ENCODE measurements at places on chromosomes 13 and 19.

GRCh38 chr13:47184321-47184720, 287.5 kb upstream of the HTR2A start:
- DNase-seq = no peak

- DNase-seq = peak; percentile 48
Observed at GRCh38 chr13:50626101-50626547, 217.4 kb downstream of the DLEU7 start.

DNA sequence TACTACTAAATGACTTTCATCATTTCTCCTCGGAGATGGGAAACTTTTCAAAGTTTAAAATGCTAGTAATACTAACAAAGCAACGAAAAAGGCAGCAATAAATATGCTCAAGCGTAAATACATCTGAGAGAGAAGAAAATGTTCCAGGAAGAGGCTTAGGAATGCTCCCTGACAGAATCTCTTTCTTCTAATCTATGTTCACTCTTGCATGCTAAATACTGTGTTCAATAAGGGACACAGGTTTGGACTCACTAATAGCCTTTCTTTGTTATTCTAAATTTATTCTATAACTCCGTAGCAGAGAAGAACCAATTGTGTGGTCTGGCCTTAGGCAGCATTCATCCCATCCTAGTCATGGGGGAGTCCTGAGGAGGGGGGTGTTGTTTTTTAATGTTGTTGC, 823.0 kb downstream of the PCDH9 start:
- DNase-seq = no peak

DNA sequence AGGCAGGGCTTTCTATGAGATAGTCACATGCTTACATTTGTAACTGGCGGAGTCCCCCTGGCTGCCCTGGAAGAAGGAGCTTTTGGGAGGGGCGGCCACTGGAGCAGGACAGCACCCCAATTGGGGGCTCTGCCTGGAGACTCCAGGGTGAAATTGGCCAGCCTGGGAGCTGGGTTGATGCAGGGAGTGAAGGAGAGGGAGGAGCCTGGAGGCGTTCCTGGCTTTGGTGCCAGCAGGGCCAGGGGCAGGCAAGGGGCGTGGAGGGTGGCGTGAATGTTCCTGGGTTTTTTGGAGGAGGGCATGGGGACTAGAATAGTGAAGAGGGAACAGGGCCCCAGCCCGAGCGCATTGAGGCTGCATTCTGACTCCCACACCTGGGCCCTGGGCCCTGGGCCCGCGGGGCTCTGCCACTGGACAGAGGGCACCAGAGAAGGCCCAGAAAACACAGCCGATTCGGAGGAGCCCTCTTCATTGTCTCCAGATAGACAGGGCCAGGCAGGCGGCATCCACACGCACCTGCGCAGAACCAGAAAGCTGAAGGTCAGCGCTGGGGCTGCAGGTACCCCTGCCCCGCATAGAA, 29.5 kb downstream of the COMP start:
- no peak for DNase-seq

DNA sequence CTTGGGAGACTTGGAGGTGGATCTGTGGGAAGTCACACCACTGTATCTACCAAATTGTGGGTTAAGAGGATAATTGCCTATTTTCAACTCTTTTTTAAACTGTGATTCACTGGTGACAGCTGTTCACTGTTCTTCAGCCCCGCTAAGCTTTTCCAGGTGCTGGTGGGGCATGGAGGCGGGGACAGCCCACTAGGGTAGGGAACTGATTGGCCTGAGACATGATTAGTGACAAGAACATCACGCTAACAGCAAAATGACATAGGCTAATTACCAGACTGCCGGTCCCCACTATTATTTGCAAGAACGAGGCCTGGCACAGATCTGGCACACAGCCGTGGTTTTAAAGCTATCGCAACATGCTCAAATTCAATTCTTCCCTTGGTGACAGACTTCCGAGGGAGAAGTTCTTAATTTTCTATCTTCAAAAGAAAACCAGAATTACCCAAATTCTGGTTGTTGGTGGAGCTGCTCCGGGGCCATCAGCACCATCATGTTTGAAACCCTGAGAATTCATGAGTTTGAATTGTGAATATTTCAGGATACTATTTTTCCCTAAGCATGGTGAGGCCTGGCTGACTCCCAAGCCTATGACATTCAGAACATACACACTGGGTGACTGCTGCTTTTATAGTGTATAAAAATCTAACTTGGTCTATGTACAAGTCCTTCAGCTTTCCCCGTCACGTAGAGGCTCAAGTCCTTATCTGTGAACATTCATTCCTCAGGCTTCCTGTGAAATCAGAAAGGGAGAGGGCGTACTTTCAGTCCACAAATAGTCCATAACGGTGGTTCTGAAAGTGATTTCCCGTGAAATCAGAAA, 17.9 kb downstream of the DOCK9 start:
- no peak for DNase-seq

DNA sequence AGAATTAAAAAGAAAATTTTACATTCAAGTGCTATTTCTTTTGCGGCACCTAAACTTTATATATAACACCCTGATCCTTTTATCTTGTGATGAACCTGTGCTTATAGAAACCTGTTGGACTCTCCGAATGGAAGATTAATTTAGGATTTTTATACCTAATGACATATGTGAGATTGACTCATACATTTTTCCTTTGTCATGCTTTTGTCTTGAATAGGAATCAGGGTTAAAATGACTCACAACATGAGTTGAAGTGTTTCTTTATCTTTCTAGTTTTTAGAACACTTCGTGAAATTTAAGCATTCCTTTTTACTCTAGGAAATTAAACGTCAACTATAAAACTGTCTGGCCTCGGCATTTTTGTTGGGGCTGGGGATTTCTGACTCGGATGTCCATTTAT, 378.9 kb downstream of the PCDH20 start:
- no peak for DNase-seq

GRCh38 chr13:109348519-109349258, 437.7 kb downstream of the IRS2 start:
- DNase-seq = no peak

All from amniotic stem cell (primary cell).